ENCODE measurements at places on chromosomes 11 and 22. TPM values are rescaled to one million over a fixed set of nuclear protein-coding genes. Genes with fewer than 3 reads are reported as not detected.

SSTR3 gene
- total RNA-seq: 0.35 TPM

SLC37A2 gene
- total RNA-seq: 5.3 TPM

APOL5 gene
- 0.18 TPM for total RNA-seq

SEC14L6 gene
- 6.5 TPM for total RNA-seq

SLC16A8 gene
- total RNA-seq: 2.2 TPM

NRIP3 gene
- 1.3 TPM for total RNA-seq
